ENCODE measurements at places on chromosomes 16 and 17.

GRCh38 chr17:72710834-72711233 lies 381.7 kb downstream of the SLC39A11 start:
- DNase-seq, result no peak

DNA sequence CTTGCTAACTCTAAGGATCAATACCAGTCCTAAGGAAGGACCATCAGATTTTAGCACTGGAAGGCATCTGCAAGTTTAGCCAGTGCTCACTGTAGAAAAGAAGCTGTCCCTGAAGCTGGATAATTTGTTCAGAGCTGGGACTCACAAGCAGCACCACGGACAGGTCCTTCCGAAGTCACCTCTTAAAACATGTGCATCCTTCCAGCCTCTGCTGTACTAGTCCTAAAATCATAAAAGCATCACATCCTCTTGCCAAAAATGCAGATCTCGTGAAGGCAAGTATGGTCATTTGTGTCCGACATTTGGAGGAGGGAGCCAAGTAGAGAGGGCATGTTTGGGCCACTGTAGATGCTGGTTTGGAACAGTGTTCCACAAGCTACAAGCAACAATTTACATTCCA lies 506.9 kb downstream of the RBFOX1 start:
- DNase-seq, result no peak

- DNase-seq, result no peak
Observed at GRCh38 chr17:69018022-69018615, 42.6 kb downstream of the ABCA9 start.

DNA sequence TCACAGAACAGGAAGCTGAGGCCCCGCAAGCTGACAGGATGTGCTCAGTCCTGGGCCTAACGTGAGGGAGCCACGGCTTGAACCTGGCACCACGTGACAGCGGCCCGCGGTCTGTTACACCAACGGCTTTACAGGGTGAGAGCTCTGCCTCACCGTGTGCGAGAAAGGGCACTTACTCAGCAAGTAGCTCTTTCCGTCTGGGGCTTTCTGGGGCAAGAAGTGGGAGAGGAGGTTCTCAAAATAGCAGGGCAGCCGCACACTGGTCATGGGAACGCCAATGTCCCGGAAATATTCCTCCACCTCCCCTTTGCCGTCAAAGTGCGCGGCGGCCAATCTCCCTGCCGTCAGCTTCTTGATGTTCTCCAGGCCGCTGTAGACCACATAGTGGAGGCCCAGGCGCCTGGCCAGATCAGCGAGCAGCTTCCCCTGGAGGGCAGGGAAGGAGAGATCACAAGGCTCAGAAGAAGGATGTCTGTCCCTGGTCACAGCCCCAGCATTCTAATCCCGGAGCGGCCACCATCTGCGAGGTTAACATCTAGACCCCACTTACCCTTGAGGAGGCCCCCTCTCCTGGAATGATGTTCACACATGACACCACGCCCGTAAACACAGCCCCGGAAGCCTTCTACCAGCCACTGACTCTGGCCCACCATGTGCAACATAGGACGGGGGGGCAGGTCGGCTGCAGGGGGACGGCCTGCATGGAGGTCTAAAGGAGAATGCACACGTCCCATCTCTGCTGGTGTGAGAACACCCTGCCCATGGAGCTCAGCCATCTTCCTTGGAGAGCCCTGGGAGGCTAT lies 8.2 kb downstream of the NMRAL1 start:
- DNase-seq, result no peak

DNA sequence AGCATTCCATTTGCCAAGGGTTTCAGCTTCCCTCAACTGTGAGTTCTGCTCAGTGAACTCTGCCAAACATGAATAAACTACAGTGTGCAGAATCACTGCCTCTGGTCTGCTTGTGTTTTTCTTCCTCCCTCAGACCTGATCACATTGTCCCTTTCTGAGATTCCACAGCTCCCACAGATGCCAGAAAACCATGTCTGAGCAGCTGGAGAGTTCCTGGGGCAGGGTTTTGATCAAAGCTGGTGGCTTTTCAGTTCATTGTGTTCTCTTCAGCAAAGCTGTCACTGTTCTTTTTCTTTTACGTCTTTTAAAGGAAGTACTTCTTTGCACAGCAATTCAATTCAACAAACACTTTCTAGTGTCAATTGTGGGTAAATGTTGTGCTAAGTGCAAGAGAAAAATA lies 555.8 kb downstream of the RBFOX1 start:
- DNase-seq, result no peak

DNA sequence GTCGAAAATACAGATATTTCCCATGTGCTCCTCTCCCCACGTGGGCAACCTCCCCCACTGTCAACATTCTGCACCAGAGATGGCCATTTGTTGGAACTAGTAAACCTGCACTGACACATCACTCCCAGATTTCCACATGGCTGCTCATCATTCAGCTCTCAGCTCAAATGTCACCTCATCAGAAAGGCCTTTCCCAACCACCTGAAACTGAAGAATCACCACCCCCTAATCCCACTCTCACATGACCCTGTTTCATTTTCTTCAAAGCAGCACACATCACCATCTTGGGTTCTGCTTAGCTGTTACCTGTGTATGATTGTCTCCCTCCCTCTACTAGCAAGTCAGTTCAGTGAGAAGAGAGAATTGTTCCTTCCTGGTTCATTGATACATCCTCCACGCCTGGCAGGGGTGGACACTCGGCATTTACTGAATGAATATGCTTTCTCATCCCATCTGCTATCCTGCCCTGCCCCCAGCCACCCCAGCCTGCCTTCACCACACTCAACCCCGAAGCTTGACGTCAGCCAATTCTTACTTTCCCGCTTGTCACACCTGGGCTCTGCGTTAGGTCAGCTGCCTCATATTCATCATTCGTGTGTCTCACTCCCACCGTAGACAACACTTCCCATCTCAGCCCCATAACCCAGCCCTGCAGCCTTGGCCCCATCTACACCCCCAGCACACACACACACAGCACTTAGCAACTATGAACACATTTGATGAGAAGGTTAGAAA lies 1.5 kb downstream of the C17orf114 start:
- DNase-seq, result no peak

GRCh38 chr17:82298538-82299421 lies 18.6 kb downstream of the CD7 start:
- DNase-seq, result no peak

GRCh38 chr16:84459533-84459894 lies 44.9 kb downstream of the MEAK7 start:
- DNase-seq, result no peak

DNA sequence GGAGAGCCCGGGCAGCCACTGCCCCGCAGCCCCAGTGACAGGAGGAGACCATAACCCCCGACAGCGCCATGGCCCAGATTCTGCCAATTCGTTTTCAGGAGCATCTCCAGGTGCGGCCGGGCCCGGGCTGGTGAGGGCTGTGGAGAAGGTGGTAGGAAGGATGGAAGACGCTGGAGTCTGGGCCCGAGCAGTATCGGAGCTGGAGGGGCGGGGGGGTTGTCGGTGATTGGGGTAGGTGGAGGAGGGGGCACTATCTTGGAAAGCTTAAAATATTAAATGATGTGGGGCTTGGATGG lies 317 bp downstream of the CLTC start:
- DNase-seq, result no peak

- DNase-seq, result no peak
Observed at GRCh38 chr16:1150511-1150982, 2.4 kb upstream of the CACNA1H start.

DNA sequence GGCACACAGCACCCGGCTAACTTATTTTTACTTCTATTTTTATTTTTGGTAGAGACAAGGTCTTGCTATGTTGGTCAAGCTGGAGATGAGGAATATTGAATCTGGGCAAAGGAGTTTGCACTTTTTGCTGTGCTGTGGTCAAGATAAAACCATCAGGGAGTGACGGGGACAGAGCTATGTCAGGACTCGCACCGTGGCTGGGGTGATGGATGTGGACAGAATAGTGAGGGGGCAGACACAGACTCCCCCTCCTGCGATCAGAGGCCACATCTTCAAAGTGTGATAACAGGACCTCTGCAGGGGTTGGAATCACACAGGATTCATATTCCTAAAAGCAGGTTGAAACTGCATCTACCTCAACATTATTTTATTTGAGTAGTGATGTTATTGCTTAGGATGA lies 25.6 kb downstream of the IL21R start:
- DNase-seq, result no peak

DNA sequence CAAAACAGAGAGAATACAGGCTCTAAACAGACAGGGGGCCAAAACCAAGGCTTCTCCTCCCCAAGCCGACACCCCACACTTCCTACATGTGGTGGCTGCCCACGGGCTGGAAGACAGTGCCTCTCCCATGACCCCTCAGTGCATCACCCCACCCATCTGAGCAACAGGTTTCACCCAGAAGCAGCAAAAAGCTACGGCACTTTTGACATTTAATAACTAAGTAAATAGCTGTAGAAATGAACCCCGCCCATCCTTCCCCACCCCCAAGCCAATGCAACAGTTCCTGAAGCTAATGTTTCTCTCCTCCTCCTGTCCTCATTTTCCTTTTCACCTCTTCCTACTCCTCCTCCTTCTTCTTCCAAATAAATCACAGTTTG lies 9.9 kb upstream of the SOX9 start:
- no peak for DNase-seq

DNA sequence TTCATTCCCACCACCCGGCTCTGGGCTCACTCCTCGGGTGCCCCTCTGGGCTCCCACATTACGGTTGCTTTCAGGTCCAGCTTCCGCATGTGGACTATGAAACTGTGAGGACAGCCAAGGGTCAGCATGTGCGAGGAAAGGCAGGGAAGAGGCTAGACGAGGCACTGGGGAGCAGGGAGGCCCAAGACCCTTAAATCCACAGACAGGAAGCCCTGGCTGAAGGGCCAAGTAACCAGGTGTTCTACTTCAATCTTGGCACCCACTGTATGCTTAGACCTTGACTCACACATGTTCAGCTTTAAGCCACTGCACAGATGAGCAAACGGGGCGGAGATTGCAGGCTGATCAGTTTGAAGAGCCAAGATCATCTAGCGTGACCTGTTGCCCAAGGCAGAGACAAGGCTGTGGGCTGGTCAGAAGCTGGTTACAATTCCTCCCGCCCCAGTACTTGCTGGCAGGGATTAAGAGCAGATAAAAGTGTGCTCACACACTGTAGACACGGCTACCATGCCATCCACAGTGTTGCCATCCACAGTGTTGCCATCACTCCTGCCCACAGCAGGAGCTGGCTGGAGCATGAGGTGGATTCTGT lies at the start of gene CES4A:
Gene CES4A, plus strand, starts transcription at position 393 of the 592 bp plus-strand sequence. Its CDS starts 184 bp downstream, at position 577.
- no peak for DNase-seq

DNA sequence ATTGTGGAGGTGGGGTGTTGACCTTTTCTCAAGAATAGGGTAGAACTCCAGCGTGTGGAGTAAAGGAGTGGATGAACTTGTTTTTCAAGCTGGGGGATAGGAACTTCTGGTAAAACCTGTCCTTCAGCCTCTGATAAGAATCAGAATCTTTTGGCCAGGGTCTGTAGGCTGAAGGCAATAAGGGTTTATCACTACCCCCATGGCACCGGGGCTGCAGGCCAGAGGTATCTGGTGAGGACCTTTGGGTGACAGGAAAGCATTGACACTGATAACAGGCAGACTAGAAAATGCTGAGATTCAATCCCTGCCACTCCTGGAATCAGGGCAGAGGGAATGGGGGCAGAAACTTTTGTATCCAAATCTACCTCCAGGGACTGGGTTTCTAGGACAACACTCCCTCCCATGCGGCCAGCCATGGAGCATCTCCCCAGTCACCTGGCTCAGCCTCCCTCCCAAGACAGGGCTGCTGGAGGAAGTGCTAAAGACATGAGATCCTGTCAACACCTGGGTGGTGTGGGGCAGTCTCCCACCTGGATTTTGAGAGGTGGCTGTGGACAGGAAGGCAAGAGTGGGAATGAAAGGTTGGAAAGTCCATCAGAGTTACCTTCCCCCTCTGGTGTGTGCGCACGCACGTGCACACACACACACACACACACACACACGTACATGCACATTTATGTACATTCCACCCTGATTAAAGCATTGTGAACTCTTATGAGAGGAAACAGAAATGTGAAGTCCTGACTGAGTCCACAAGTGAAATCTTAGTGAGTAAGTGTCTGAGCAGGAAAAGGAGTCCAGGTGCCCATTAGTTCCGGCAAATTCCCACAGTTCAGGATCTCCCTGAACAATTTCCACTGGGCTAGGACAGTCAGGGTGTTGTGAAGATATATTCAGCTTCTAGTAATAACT lies 53.1 kb upstream of the MARCHF10 start:
- DNase-seq, result no peak

- peak; percentile 69 for DNase-seq
Observed at GRCh38 chr17:164303-165235, 16.9 kb downstream of the DOC2B start.

- no peak for DNase-seq
Observed at GRCh38 chr16:88088161-88088581, 136.9 kb downstream of the BANP start.

DNA sequence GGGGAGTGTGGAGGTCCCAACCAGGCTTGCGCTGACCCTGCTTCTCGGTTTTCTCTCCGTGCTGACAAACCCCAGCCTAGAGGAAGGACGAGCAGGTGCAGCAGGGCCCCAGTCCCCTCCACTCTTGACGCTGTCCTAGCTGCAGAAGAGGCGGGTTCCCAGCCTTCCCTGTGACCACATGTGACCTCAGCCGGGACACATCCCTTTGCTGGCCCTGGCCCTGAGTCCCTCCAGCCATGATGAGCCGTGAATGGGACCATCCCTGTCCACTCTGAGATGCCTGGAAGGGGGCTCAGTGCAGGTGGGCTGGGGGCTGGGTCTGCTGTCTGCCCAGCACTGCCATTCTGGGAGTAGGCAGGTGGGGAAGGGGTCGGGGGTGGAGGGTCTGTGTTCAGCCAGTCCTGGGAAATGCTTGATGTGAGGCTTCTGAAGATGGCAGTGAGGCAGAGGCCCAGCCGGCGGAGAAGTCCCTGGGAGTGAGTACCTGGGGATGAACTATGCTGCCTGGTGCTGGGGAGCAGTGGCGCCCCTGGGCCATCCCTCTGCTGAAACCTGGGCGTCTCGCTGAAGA lies 1.9 kb upstream of the TUBB3 start:
- DNase-seq, result no peak

GRCh38 chr17:6170349-6170748 lies 100.2 kb downstream of the WSCD1 start:
- no peak for DNase-seq

- DNase-seq, result no peak
Observed at GRCh38 chr17:29514792-29515191, 52.0 kb downstream of the ABHD15 start.

DNA sequence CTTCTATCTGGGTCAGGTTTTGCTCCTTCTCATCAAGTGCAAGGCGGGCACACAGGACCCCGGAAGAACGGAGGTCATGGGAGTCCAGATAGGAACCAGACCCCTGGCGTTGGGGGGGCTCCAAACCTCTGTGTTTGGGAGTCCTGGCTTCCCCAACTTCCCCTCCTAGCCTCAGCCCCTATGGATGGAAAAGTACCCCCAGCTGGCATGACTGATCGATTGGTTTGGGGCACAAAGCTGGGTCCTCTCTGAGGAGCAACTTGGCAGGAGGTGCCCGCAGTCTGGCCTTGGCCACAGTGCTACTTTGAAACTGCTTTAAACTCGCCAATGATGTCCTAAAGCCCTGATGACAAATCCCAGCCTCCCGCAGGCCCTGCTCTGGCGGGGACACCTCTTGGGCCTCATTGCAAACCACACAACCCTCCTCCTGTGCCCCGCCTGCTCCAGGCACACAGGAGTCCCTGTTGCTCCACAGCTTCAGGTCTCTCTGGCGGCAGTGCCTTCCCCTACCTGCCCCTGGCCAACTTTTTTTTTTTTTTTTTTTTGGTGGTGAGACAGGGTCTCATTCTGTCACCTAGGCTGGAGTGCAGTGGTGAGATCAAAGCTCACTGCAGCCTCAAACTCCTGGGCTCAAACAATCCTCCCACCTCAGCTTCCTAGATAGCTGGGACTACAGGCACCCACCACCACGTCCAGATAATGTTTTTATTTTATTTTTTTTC lies 38.0 kb upstream of the SNN start:
- no peak for DNase-seq

GRCh38 chr17:4584101-4584916 lies at the start of gene SMTNL2:
TSS of gene SMTNL2 (plus strand) at chr17:4584529. CDS start at chr17:4584606, 77 bp downstream.
- DNase-seq, result no peak

Measured in GM13976 (cell line).